NCI-H69 (cell line): ENCODE measurements at places on chromosomes 16 and 17.

DNA sequence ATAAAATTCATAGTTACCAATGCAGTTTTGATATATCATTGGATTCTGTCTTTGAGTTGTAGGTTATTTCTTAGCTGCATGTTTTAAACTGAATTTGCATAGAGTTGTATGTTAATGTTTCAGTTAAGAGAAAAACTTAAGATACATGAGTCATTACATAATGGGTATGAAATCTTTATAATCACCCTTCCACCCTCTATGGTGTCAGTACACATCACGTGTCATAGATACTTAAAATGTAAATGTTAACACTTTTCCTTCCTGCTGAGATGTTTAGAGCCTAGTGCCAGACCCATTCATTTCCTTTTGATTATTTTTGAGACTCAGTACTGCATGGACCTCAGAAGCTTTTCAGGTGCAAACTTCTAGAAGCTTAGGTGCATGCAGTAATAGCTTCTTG is 20.5 kb downstream of the ZNF207 start:
- DNase-seq: no peak

DNA sequence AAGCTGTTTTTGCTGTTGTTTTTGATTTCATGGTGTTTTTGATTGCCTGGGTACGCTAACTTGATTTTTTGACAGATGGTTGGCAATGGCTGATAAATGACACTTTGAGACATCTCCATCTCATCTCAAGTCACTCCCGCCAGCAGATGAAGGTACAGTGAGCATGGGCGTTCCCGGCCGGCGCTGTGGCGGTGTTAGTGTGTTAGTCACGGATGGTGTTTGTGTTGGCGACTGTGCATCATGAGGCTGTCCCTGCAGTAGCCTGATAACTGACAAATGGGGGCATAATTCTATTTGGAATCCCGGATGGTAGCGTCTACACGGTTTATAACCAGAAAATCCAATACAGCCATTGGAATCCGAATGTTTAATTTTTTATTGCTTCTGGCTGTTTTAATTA is 81.6 kb upstream of the ZNF750 start:
- no peak for DNase-seq

GRCh38 chr17:58788199-58788598 is 32.5 kb downstream of the PPM1E start:
- DNase-seq: no peak

GRCh38 chr16:78163772-78164670 is 64.6 kb downstream of the WWOX start:
- DNase-seq: no peak

DNA sequence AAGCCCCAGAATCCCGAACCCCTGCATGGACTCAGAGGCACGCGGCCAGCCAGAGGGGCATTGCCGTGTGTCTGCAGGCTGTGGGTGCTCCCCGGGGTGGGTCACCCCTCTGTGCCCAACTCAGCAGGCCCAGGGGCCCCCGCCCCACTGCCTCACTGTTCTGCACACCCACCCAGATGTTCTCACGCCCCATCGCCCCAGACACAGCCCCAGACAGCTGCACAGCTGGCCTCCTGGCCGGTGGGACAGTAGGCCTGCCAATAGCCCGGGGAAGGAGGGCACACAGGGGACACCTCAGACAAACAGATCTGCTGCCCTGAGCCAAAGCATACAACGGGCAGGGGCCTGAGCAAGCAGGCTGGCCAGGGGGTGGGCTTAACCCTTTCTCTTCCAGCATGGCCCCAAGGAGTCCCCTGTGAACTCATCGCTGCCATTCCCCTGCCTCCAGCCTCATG is 27.6 kb upstream of the NXPH3 start:
- no peak for DNase-seq

DNA sequence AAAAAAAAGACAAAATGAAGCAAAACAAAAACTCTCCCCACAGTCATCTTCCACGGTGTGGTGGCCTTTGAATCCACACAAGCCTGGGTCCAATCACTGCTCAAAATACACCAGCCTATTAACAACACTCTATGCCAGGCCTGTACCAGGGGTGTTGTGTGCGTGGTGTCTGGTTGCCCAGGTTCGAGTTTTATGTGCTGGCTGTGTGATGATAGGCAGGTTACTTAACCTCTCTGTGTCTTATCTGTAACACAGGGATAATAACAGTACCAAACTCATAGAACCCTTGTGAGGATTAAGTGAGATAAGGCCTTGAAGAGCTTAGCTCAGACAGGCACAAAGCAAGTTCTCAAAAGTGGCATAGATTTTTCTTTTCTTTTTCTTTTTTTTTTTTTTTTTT is 235.2 kb downstream of the PARN start:
- no peak for DNase-seq

GRCh38 chr17:75503337-75503950 is 11.9 kb downstream of the CASKIN2 start:
- no peak for DNase-seq

GRCh38 chr16:68934402-68934801 is 91.1 kb downstream of the TANGO6 start:
- no peak for DNase-seq

DNA sequence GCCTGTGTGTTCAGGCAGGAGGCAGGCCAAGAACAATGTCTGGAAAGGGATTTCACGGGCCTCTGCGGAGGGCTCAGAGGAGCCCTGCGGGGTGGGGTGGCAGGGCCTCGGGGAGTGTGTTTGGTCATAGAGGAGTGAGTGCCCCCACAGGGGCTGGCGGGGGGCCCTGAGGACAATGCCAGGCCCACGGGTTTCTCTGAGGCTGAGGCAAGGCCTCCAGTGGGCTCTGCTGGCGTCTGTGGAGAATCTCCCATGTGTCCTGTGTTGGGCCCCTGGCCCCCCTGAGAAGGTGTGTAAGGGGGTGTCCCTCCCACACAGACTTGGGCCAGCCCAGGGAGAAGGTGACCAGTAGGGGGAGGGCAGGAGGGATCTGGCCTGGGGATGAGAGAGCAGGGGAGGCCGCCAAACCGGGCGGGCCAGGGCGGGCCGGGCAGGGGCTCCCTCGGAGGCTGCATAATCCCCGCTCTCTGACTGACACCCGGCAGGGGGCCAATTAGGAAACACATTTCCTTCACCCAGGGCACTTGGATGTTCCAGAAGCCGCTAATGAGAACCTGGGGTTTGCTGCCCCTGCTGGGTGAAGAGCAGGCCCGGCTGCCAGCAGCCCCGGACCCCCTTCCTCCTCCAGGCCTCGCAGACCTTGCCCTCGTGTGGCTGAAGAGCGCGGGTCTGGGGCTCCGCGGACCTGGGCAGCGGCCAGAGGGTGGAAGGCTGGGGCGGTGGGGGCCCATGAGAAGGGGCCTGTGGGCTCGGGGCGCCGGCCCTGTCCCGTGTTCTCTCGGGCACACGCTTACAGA is 204.2 kb downstream of the NTN1 start:
- no peak for DNase-seq

- DNase-seq: peak; percentile 42
Observed at GRCh38 chr17:8117980-8118768, at the start of gene ALOXE3. Gene ALOXE3, minus strand, starts transcription at chr17:8118514. Its CDS starts 524 bp downstream, at chr17:8117990.

GRCh38 chr17:16304830-16305229 is 48.4 kb downstream of the CENPV start:
- DNase-seq: peak; percentile 36

- peak; percentile 19 for DNase-seq
Observed at GRCh38 chr17:52035336-52035915, 123.1 kb downstream of the CA10 start.

DNA sequence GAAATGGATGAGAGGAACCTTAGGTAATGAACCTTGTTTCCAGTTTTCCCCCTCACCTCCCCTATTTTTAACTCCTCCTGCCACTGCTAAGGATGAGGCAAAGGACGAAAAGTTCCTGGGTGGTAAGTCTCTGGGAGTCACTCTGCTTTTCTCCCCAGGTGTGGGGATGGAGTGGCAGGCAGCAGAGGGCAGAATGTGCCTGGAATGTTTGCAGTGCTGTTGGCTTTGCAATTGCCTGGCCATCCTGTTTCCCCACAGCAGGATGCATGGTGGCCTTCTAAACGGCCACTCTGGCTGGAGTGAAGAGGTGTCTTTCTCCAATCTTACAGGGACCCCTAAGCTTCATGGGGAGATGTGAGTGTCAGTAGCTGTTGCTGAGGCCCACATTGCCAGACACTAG is 432.5 kb upstream of the ZFHX3 start:
- no peak for DNase-seq

DNA sequence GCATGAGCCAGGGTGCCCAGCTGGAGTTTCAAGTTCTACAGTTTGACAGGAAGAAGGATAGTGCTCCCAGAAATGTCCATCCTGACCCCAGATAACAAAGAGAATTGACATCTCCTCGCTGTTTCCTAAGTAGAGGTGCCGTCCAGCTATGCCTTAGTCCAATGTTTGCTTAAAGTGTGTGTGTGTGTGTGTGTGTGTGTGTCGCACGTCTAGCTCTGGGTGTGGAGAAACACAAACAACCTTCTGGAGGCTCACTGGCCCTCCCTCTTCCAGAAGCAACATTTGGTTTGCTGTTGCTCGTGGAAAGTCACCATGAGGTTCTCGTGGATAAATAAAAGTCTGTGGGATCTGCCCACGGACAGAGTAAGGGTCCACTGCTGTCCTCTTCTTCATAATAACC is 22.1 kb downstream of the EMP2 start:
- DNase-seq: no peak

- DNase-seq: peak; percentile 56
Observed at GRCh38 chr17:28536532-28537218, 15.7 kb downstream of the UNC119 start.

- DNase-seq: peak; percentile 37
Observed at GRCh38 chr17:77155125-77155524, 14.4 kb downstream of the SEC14L1 start.

- peak; percentile 82 for DNase-seq
Observed at GRCh38 chr17:46942441-46943217, 19.7 kb downstream of the GOSR2 start.

DNA sequence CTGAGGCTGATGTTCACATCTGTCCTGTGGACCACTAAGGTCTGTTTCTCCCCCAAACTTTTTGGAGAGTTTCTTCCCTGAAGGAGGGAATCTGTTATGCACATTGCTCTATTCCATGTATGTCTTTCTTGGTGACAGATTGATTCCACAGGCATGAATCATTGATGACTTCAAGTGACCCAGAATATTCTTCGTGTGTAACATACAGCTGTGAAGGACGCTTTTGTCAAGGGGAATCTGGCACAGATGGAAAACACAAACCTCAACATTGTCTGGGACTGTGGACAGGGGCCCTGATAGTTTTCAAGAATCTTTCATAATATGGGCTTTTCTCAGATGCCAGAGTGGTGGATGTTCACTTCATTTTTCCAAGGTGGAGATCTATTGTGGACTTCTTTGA is 223.1 kb upstream of the MAF start:
- no peak for DNase-seq

- peak; percentile 48 for DNase-seq
Observed at GRCh38 chr17:73069164-73069770, 23.2 kb downstream of the SLC39A11 start.

DNA sequence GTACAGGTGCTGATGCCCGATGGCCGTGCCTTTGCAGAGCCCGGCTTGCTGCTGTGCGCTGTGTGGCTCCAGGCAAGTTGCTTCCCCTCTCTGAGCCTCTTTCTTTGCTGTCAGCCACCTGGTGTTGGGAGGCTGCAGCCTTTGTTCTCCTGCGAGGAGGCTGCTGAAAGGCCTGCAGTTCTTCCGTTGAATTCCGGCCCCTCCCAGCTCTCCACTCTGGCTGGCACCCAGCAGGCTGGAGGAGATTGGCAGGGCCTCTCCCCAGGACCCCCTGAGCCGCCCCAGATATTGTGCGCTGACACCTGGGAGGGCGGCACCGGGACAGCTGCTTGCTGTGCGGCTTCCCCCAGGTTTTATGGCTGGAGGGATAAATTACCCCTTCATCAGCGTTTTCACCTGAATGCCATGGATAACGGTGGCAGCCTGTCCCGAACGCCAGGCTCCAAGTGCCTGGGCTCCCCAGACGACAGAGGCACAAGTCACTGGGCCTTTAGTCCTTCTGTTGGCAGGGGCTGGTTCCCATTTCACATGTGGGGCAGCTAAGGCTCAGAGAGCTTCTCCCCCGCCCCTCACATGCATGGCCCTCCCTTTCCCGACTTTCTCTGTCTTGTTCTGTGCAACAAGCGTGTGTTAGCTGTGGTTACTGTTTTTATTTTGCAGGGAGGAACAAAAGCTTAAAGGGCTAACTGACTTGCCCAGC is 35.1 kb upstream of the GSE1 start:
- peak; percentile 87 for DNase-seq

GRCh38 chr17:44402564-44403172 is 13.2 kb upstream of the ITGA2B start:
- DNase-seq: no peak

DNA sequence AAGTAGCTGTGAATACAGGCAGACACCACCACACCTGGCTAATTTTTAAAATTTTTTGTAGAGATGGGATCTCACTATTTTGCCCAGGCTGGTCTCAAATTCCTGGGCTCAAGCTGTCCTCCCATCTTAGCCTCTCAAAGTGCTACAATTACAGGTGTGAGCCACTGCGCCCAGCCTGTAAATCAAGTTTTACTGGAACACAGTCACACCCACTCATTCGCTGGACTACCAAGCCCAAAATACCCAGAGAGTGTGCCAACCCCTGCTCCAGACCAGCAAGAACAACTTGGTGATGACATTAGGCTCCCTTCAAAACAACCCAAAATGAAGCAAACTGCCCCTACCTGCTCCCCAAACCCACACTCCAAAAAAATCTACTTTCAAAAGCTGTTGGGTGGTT is 36.0 kb downstream of the TVP23A start:
- no peak for DNase-seq

DNA sequence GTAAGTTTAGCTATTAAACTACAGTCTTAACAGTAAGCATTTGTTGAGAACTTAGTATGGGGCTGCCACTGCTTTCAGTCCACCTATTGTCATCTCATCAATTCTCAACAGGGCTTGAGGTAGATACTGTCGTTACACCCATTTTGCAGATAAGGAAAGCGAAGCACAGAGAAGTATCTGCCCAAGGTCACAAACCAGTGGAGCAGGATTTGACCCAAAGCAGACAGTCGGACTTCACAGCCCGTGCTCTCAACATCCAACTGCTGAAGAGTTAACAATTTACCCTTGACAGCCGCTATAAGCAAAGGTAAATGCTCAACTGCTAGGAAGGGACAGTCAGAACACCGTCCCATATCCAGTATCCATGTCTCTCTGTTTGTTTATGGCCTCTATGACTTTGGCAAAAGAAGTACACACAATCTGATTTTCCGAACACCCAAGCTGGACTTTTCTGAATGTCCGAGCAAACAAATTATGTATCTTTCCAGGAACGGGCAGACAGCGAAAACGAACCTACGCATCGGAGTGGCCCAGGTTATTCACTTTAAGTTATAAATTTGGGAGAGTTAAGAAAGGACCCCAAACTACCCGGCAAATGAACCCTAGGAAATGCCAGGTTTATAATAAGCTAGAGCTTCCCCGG is 1.2 kb downstream of the SIAH1 start:
- DNase-seq: peak; percentile 25

DNA sequence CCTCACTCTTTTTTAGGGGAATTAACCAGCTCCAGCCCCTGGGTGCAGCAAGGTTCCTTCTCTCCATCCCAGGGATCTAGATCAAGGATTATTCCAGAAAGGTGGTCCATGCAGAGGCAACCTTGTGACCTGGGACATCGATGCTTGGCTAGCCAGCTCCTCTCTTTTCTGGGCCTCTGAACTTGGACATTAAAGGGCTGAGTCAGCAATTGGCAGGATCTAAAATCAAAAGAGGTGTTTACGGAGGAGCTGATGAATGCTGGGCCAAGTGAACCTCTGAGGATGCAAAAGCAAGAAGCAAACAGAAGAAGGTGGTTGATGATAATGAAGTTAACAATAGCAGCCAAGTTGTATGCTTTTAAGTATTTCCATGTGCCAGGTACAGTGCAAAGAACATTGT is 207.0 kb downstream of the MAF start:
- DNase-seq: no peak
